Activated T-cell treated with anti-CD3 and anti-CD28 coated beads for 24 hours (primary cell): ENCODE measurements at places on chromosomes 12 and 14.

GRCh38 chr12:38431921-38432320 is 115.3 kb downstream of the ALG10B start:
- no peak for DNase-seq

DNA sequence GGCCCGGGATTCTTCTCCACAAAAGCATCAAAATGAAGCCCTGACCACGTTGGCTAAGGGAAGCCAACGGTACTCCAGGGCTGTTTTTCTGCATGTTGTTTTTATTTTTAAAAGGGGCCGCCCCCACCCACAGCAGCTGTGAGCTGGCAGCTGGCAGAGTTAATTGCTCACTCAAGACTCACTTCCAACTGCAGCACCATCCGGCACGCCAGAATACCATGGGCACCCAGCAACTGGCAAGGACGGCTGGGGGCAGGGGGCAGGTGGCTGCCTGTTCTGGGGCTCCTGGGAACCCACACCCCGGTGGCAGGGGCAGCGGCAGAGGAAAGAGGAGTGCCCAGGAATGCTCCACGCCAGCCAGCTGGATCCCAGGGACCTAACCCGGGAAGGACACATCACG is 44.3 kb downstream of the NCOR2 start:
- DNase-seq = no peak

DNA sequence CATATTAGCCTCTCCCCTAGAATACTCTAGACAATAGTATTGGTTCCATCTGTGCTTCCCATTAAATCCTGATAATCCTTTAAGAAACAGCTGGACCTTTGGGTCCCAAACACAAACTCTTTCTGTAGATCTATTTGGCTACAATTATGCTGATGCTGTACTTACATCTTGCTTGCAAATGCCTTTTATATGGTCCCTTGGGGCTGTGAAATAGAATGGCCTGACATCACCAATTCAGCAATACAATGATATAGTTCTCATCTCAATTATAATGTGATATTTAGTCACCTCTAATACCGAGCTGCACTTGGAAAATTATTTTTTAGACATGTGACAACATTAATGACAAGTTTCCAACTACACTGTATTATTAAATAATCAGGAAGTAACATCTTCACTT is 261.5 kb downstream of the SOX5 start:
- no peak for DNase-seq

- DNase-seq = peak; percentile 82
Observed at GRCh38 chr14:32076278-32077080, 625 bp upstream of the ARHGAP5 start.
